ENCODE measurements at places on chromosomes 2 and 18. TPM values are rescaled to one million over a fixed set of nuclear protein-coding genes. Genes with fewer than 3 reads are reported as not detected.

DNA sequence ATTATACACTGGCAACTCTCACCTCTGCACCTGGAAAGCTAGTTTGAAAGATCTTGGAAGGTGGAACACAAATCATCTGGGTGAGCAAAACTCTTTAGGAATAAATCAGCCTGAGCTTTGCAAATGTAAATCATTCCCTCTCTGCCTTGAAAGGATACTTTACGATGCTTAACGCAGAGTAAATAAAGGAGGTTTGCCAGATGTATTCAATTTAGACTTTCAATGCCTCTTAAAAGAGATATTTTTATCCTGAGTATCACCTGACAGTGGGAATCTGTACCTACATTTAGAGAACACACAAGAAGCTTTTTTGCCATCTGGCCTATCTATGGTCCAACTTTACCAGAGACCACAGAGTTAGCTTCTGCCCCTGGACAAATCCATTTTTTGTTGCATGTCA, 983.2 kb upstream of the CDH2 start:
- H3K27me3 ChIP-seq = no peaks in the 10 kb centered on the region
- peak overlapping the region; percentile 10 for H3K27ac ChIP-seq
- no peak overlapping the region for H3K4me3 ChIP-seq
- DNase-seq = peak; percentile 35
- no peaks in the 10 kb centered on the region for H3K36me3 ChIP-seq

- no peaks in the 10 kb centered on the region for H3K27me3 ChIP-seq
- no peak overlapping the region for H3K4me3 ChIP-seq
- no peak overlapping the region for H3K27ac ChIP-seq
- H3K4me1 ChIP-seq = no peaks in the 10 kb centered on the region
Measured at GRCh38 chr2:21258082-21258481, 134.3 kb downstream of the TDRD15 start.

Gene SPDYA
- 0.69 TPM for total RNA-seq

DNA sequence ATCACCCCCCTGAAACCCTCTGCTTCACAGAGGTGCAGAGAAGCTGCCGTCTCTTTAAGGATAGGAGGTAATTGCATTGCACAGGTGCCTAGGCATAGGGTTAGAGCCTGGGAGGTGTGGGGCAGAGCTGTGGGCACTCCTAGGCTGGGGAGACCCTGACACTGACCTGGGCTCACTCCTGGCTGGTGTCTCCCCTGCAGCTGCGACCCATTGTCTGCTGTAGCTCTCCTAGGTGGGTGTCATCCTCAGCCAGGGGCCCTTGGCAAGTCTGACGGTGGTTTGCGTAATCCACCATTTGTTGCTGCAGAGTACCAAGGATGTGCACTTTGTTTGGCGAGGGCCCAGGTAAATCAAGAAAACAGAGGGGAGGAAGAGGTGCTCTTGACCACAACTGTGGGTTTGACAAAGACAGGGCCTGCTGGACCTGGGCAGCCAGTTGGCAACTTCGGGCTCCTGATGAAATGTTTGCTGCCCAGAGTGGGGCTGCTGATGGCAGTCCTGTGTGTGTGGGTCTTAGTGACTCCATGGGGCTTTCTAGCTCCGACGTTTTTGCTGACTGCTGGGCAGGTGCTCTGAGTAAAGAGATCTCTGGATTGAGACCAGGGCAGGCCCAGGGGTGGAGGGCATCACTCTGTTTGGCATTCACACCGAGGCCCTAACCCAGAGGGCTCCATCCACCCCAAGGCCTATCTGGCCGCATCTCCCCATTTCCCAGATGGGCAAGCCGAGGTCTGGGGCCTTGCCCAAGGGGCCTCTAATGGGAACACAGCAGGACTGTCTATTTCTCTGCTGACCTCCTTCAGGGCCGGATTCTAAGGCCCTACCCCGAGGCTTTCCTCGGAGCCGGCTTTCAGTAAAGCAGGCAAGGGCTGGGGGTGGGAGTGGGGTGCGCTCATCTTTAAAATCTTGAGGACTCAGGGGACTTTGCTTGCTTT, 67.7 kb downstream of the EDAR start:
- H3K4me3 ChIP-seq = no peak overlapping the region
- peak overlapping the region; percentile 33 for H3K27ac ChIP-seq
- H3K4me1 ChIP-seq = peaks cover 31% of the 10 kb centered on the region
- DNase-seq = peak; percentile 13

GRCh38 chr18:24982831-24983230, 369.1 kb downstream of the ZNF521 start:
- no peak overlapping the region for H3K4me3 ChIP-seq
- H3K36me3 ChIP-seq = no peaks in the 10 kb centered on the region
- no peak overlapping the region for H3K27ac ChIP-seq
- peaks cover 55% of the 10 kb centered on the region for H3K27me3 ChIP-seq

Gene CCT7
- 538 TPM for total RNA-seq

Gene PLGLB2
- total RNA-seq = 0.87 TPM

DNA sequence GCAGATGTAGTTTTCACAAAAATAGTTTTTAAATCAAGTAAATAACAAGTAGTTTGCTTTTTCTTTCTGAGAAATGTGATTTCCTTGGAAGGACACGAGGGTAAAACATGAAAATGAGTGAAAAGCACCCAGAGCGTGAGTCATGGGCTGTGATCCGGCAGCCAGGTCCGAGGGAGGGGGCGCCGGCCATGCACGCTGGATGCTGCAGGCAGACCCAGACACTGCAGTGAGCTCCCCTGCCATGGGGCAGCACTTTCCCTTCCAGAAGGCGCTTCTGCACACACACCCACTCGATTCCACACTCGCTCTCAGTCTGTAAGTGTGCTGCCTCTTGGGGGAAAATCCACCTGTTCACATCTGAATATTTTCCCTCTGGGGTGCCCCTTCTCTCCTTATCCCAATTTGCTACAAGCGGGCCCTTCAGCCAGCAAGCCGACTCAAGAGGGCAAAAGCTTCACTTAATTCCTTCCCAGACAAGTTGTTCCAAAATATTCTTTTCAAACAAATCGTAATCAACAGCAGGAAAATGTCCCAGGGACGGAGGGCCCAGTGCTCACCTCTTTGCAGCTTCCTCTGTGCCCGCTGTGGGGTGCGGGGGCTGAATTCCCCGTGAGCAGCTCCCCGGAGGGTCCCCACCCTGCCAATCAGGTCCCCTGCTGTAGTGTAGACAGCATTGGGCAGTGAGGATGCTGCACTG, 87.0 kb upstream of the ID2 start:
- no peaks in the 10 kb centered on the region for H3K36me3 ChIP-seq
- no peak for DNase-seq
- H3K27me3 ChIP-seq = no peaks in the 10 kb centered on the region
- no peak overlapping the region for H3K4me3 ChIP-seq
- H3K27ac ChIP-seq = no peak overlapping the region

Gene MLPH
- total RNA-seq = 201 TPM

- H3K4me1 ChIP-seq = no peaks in the 10 kb centered on the region
- no peak overlapping the region for H3K27ac ChIP-seq
- DNase-seq = no peak
- H3K27me3 ChIP-seq = no peaks in the 10 kb centered on the region
- no peaks in the 10 kb centered on the region for H3K36me3 ChIP-seq
- H3K4me3 ChIP-seq = no peak overlapping the region
Measured at GRCh38 chr18:39188278-39188677, 1622.7 kb upstream of the CELF4 start.

Gene DCTN1
- 91.0 TPM for total RNA-seq

DNA sequence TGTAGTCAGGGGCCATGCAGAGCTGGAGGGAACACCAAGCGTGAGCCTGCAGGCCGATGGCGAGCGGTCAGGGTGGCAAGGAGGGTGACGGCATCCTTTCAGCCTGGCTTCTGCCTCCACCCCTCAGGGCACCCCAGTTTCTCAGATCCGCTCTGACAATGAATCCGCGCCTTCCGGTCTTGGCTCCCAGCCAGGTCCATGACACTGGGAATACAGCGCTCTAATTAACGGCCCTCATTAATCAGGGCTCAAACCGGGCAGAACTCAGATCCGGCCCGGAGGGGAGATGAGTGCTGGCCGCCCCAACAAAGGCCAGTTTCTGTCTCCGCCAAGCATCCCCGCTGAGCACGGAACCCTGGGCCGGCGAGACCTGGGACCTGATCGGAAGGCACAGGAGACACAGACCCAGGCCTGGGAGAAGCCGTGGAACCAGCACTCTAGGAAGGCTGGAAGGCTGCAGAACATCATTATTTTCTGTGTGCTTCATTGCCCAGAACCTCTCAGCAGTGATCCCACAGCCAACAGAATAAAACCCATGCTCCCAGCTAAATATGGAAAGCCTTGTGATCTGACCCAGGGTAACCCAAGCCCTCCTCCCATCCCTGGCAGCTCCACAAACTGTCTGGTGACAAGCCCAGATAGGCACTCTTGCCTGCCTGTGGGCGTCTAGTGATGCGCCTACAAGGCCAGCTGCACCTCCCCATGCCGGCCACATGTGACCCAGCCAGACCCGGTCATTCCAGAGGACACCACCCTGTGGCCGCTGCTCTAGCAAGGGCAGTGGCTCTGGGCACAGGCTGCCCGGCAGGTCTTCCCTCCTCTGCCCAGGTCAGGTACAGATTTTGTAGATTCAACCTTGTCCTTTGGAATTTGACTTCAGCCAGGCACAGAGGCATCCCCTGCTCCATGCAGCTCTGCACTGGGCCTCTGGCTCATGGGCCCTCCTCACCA, 438.7 kb upstream of the MYT1L start:
- no peak overlapping the region for H3K27ac ChIP-seq
- H3K27me3 ChIP-seq = no peaks in the 10 kb centered on the region
- H3K4me1 ChIP-seq = no peaks in the 10 kb centered on the region
- no peak overlapping the region for H3K4me3 ChIP-seq

Gene ZNF804A
- 1.9 TPM for total RNA-seq

DNA sequence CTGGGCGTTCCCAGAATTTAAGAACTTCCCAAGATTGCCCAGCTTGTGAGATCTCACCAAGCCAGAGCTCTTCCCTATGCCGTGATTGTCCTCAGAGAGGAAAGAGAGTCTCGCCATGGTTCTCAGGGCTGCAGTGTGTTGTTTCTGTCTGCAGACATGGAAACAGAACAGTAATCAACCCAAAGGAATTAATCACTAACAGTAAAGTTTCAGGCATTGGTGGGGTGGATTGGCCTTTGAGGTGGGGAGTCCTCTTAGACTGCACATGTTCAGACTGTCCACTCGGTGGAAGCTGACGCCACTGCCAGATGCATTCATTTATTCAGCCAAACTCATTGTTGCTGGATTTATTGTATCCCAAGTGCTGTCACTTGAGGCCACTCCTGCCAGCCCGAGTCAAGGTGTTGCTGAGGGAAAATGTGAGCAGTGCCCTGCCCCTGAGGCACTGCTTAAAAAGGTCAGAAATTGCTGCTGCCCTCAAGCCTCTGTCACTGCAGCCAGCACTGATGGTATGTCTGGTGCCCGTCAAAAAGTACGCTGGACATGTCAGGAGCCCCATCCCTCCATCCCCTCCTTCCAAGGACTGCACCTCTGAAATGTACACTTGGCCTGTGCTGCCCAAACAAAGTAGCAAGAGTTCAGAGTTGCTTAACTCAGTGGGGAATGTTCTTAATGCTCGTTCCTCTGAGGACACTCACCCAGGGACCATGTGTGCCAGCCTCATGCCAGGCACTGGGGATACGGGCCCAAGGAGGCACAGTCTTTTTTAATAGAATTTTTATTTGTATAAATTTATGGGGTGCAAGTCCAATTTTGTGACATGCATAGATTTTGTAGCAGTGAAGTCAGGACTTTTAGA, 201.0 kb downstream of the GLI2 start:
- H3K27me3 ChIP-seq = no peaks in the 10 kb centered on the region
- peaks cover 71% of the 10 kb centered on the region for H3K4me1 ChIP-seq
- H3K27ac ChIP-seq = peak overlapping the region; percentile 93

DNA sequence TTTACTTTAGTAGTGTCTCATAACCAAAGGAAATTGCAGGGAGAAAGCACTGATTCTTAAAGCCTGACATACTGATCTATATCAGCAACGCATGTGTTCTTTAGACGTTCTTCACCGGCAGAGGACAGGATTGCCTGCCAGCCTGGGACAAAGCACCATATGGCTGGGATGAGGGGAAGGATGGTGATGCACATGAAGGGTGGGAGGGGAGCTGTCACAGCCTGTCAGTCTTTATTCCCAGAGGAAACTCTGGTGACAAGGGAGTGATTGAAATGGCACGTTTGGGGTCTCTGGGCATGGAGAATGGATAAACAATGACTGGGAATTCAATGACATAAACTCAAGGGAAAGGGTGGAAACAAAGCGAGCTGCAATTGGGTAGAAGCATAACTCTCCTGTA, 808.1 kb downstream of the DCC start:
- no peak overlapping the region for H3K27ac ChIP-seq
- DNase-seq = no peak
- H3K36me3 ChIP-seq = no peaks in the 10 kb centered on the region
- no peaks in the 10 kb centered on the region for H3K4me1 ChIP-seq
- H3K27me3 ChIP-seq = no peaks in the 10 kb centered on the region
- H3K4me3 ChIP-seq = no peak overlapping the region

Gene TEKT4
- total RNA-seq = not detected

- H3K4me1 ChIP-seq = peaks cover 37% of the 10 kb centered on the region
- H3K4me3 ChIP-seq = no peak overlapping the region
- no peak for DNase-seq
- peak overlapping the region; percentile 67 for H3K27ac ChIP-seq
Measured at GRCh38 chr18:6728331-6728730, 1.2 kb upstream of the ARHGAP28 start.

DNA sequence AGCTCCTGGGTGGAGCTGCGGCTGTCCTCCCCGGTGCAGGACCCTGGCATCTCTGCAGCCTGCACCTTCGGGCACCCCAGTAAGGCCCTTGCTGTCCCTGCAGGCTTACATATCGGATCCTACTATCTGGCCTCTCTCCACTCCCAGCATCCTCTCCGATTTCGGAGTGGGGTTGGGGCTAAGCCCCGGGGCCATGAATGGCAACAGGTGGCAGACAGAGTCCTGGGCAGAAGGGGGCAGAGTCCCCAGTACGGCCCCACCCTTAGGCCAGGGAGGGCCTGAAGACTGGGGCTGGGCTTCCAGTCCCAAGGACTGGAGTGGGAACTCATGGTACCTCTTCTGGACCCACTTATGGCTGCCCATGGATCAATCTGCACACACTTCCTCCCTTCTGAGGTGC, 180.4 kb upstream of the MC4R start:
- no peak overlapping the region for H3K27ac ChIP-seq
- DNase-seq = no peak
- H3K4me3 ChIP-seq = no peak overlapping the region
- no peaks in the 10 kb centered on the region for H3K36me3 ChIP-seq
- no peaks in the 10 kb centered on the region for H3K4me1 ChIP-seq
- H3K27me3 ChIP-seq = no peaks in the 10 kb centered on the region

Gene ADD2
- 16.0 TPM for total RNA-seq

GRCh38 chr18:49944663-49945062, 131.3 kb upstream of the ACAA2 start:
- DNase-seq = no peak
- no peaks in the 10 kb centered on the region for H3K36me3 ChIP-seq
- H3K4me3 ChIP-seq = no peak overlapping the region
- no peak overlapping the region for H3K27ac ChIP-seq
- H3K27me3 ChIP-seq = no peaks in the 10 kb centered on the region
- H3K4me1 ChIP-seq = no peaks in the 10 kb centered on the region

Gene NETO1
- 12.9 TPM for total RNA-seq

GRCh38 chr2:55885127-55885943, 38.2 kb downstream of the EFEMP1 start:
- DNase-seq = peak; percentile 88
- no peaks in the 10 kb centered on the region for H3K27me3 ChIP-seq
- peaks cover 47% of the 10 kb centered on the region for H3K4me1 ChIP-seq
- no peaks in the 10 kb centered on the region for H3K36me3 ChIP-seq
